ENCODE measurements at places on chromosomes 7 and 10.

DNA sequence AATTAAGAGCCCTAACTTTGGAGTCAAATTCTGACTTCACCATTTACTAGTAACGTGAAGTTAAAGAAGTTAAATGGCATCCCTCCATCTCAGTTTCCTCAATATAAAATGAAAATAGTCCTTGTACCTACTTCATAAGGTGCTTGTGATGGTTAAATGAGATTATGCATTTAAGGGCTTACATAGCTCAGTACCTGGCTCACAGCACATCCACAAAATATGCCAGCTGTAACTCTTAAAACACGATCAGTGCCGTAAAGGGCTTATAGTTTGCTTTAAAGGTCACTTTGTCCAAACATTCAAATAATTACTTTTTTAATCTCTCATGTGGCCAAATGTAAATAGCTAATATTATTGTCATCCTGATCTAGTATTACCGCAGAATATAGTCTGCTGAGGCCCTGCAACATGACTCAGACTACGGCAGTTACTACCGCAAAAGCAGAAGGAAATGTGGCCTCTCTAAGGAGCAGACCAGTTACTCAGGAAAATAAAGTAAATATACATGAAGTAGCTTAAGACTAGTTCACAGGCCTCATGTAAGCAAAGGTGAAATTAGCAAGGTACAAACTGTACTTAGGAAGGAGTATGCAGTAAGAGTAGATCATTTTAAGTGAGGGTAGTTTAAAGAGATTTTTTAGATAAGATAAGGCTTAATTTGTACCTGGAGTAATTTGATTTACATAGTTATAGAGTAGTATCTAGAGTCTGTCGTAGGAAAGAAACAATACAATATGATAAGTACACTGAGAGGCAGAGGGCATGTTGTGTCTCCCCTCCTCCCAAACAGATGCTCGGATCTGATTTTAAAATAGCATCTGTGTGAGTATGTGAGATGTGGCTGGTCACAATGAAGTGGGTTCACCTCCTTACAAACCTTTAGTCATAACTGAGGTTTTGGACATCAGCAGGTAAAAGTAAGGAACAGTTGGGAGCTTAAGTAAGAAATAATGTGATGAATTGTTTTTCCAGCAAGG lies 13.1 kb downstream of the CASP2 start:
- no peak for DNase-seq

DNA sequence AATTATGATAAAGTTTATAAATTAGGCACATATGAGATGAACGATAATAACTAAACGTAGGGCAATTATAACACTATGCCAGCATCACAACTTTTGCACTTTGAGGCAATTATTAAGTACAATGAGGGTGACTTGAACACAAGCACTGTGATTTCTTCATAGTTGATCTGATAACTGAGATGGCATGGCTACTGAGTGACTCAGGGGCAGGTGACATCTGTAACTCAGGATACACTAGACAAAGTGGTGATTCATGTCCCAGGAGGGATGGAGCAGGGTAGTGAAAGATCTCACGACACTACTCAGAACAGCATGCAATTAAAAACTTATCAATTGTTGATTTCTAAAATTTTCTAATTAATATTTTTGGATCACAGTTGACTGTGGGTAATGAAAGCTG lies 98.3 kb upstream of the ARHGAP21 start:
- no peak for DNase-seq

- peak; percentile 61 for DNase-seq
Observed at GRCh38 chr7:8190119-8190895, 71.7 kb downstream of the ICA1 start.

DNA sequence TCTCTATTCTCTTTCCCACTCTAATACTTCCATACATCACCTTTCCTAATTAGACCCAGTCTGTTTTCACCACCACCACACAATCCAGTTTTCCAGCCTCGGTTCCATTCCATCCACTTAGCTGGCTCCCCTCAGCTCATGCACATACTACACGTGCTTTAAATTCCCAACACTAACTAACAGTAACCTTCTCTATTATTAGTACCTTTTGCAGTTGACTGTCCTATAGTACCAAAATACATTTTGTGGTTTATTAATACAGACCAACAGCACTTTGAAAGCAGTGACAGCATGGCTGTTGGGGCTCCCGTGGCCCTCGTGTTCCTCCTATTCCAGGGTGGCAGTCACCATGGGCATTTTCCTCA lies 64.9 kb downstream of the LARP4B start:
- no peak for DNase-seq

DNA sequence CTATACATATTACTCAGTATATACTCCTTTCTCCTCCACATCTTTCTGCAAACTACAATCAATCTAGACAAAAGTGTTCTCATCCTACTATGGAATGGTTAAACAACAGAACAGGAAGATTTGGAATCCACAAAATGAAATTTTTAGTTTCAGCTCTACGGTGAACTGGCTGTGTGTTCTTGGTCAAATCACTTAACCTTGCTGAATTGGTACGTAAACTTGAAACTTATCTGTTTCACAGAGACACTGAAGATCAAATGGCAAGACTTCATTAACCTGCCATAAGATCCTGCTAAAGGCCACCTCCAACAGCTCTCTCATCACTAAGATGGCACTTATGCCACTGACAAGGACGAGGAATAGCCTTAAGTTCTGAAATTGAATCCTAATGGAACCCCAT lies 1.5 kb downstream of the NUDCD3 start:
- DNase-seq = no peak

GRCh38 chr7:55575098-55575497 lies 2.8 kb upstream of the VOPP1 start:
- no peak for DNase-seq

- DNase-seq = no peak
Observed at GRCh38 chr7:11449316-11449715, 382.7 kb downstream of the THSD7A start.

- no peak for DNase-seq
Observed at GRCh38 chr7:28483908-28484605, 71.7 kb downstream of the CREB5 start.

Measured in activated naive CD4-positive, alpha-beta T cell treated with anti-CD3 and anti-CD28 coated beads, Interleukin-2, amount 50 U/mL, for 16 hours (primary cell).